ENCODE measurements at places on chromosomes 3 and 15.

DNA sequence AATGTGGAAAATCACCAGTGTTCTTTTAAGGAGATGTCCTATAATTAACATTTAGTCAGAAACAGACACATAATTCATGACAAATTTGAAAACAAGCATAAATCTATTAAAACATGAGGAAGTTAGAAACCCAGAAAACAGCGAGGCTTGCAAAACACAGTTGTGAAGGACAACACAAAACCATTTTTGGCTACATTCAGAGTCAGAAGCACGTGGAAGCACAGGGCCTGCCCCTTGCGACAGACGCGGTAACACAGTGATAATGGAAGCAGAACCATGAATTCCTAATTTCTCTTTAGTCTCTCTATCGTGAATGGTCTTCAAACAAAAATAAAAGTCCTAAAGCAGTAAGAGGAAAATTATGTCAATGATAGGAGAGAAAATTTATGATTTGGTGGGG, 12.2 kb downstream of the NCEH1 start:
- no peak for DNase-seq

GRCh38 chr3:63746211-63746610, 72.9 kb upstream of the C3orf49 start:
- no peak for DNase-seq

DNA sequence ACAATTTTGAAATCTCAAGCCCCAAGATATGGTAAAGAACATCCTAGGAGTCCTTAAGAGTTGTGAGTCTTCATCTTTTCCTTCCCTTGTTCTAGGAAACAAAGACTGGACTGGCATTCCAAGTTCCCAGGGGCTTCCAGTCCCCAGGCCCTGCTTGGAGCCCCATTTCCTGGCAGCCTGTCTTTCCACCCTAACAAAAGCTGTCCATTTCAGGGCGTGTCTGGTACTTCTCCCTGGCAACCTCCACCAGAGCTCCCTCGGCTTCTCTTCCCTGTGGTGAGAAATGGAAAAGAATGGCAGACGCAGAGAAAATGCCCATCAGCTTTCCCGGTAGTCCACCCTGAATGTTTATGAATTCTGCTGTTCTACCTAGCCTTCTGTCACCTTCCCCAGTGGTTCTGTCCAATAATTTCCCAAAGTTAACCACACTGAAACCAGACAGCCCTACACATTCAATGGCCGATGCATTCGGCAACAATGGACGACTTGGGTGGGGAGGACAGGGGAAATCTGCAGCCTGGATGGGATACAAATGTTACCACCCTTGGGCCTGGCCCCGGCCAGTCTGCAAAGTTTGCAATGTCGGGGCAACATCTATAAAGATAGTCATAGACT, 6.8 kb downstream of the RAB6B start:
- DNase-seq: no peak

GRCh38 chr15:92655178-92655995, at the start of gene FAM174B:
TSS of gene FAM174B (minus strand) at chr15:92655775.
- peak; percentile 68 for DNase-seq

DNA sequence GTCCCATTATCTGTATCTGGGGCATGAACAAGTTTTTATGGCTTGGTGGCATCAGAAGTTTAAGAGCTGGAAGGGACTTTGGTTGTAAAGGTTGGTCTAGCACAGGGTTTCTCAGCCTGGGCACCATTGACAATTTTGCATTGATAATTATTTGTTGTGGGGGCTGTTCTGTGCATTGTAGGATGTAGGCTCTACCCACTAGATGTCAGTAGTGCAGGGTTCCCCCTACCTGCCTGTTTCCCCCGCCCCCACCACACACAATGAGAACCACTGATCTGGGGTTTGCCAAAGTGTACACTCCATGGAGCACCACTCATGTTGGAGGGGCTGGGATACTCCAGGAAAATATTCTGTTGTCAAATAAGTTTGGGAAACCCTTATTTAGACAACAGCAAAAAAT, 42.7 kb downstream of the PLCL2 start:
- DNase-seq: no peak

- no peak for DNase-seq
These were observed 276.6 kb downstream of the ZNF621 start for GRCh38 chr3:40801284-40801741.

GRCh38 chr15:76327191-76328105, 9.1 kb upstream of the ISL2 start:
- no peak for DNase-seq

GRCh38 chr3:126883241-126883640, 99.7 kb upstream of the PLXNA1 start:
- DNase-seq: no peak

DNA sequence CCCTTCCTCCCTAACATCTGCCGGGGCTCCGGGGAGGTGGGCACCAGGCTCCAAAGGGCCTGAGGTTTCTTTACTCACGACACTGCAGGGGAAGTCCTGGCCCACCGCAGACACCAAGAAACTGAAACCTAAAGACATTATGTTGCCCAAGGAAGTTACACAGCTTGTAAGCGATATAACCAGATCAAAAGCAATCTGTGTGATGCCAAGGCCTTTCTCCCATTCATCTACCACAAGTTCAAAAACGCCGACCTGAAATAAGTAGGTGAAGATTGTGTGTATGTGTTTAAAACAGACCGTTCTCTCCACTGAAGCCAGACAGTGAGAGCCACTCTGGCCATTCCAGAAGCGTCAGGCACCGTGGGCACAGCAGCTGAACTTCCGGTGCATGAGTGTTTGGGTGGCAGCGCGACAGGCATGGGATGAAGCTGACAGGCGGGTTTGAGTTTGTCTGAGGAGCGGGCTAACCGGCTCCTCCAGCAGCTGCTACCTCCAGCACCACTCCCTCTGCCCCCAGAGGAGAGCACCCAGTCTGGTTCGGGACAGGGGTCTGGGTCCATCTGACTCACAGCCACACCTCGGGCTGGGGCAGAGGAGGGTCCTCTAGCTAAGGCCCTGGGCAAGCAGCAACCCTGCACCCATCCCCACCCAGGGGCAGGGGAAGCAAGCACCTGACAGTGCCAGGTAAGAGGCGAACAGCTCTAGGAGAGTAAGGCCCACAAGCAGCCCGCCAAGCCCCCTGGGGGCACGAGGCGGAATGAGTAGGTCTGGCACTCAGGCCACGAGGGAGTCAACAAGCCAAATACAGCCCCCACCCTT, 1.3 kb downstream of the TNK2 start:
- DNase-seq: no peak

DNA sequence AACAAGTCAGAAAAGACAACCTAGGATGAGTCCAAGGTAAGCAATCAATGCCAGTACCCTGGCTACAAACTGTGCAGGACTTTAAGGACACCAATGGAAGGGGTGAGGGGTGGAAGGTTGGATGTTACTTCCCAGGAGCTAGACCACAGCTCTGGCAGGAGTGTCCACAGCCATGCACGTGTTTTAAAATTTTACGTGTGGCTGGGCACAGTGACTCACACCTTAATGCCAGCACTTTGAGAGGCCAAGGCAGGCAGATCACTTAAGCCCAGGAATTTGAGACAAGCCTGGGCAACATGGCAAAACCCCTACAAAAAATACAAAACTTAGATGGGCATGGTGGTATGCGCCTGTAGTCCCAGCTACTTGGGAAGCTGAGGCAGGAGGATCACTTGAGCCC, 14.7 kb upstream of the HDC start:
- DNase-seq: no peak

- DNase-seq: peak; percentile 62
These were observed 28.3 kb downstream of the MITF start for GRCh38 chr3:69767571-69767970.

GRCh38 chr3:29889215-29889614, 608.3 kb downstream of the RBMS3 start:
- no peak for DNase-seq

DNA sequence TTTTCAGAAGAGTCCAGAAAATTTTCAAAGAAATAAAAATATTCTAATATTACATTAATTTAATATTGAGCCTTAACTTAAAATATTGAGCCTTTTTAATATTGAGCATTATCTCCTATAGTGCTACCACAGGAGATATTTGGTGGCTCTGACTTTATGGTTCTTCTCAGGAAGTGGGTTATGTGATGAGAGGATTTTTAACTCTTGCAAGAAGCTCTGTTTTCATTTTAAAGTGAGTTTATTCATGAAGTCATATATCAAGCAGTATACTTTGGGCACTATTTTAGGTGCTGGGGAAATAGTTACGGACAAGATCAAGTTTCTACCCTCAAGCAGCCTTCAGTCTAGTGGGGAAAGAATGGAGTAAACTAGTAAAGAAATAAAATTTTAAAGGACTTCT, 13.4 kb upstream of the MBNL1 start:
- DNase-seq: no peak

DNA sequence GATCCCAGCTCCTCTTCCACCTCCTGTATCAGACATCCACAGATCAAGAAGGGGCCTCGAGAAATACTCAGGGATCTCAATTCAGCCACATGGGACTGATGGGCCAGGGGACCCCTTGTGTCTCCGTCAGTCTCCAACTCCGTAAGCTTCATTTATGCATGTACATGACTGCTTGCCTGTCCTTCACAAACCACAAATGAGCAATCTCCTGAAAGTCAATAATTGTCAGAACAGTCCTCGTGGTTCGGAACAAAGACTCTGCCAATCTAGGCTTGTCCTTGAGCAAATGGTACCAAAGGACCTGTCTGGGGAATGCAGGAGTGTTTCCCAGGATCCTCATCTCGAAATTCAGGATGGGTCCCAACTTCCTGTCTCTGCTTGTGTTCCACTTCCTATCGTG, 20.8 kb downstream of the SLC12A8 start:
- DNase-seq: no peak

- no peak for DNase-seq
These were observed 3.1 kb upstream of the C3orf33 start for GRCh38 chr3:155809181-155809580.

DNA sequence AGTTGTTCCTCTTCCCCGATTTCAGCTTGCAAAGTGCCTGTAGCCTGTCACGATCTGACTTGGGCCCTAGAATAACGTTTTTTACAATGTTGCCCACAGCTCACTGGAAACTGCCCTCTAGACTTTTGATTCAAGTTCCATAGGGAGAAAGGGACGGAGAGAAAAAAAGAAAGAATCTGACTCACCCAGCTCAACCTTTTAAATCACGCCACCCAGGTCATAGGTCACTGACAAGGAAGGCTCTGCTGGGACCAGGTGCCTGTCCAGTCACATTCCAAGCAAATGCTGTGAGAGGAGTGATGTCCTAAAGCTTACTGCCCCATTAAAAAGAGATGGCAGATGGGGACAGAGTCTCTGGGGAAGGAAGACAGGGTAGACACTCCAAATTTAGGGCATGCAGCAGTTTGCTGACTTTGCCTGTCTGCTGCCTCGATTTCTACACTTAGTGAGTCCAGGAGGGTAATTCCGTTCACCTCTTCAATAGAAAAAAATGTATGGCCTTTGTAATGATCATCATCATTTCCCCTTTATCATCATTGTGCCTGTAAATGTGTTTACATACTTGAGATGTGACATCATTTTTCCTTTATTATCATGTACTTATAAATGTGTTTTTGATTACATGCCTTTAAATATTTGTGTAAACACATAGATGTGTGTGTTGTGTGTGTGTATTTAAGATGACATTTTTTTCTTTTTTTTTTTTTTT, 8.4 kb upstream of the MYO1E start:
- no peak for DNase-seq

- DNase-seq: no peak
These were observed 880.2 kb downstream of the ROBO1 start for GRCh38 chr3:78887547-78888011.

GRCh38 chr3:191136347-191136746, 62.7 kb upstream of the OSTN start:
- DNase-seq: peak; percentile 37

- DNase-seq: no peak
These were observed 52.9 kb downstream of the GASK1A start for GRCh38 chr3:43031889-43032545.

DNA sequence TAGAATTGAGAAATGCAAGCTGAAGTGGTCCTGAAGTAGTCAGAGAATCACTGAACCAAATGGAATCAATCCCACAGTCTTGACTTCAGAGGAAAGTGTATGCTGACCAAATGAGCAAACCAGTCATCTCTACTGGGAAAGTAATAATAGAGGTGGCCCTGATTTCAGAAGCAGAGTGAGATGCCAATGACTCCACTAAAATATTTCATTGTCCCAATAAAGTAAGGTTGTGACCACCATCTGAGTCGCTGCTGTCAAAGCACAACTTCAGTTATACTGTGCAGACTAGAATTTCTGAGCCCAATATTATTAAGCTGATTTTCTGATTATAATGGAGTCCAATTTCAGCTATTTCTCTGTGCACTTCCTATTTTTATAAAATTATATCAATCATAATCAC, 334.4 kb upstream of the THBS1 start:
- no peak for DNase-seq

- no peak for DNase-seq
These were observed 64.8 kb upstream of the ABHD2 start for GRCh38 chr15:89023311-89023961.

DNA sequence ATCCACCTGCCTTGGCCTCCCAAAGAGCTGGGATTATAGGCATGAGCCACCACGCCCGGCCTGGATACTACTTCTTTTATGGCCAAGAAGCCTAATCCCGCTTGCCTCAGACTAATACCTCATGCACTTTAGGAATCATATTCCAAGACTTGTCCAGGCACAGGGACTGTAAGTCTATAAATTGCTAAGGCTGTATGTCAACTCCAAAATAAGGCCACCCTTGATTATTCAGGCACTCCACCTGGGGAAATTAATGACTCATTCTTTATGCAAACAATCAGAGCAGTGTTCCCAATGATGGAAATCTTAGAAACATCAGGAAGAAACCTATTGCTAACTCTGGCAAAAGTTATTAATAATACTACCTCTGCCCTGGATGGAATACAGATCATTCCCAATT, 98.4 kb downstream of the ERC2 start:
- no peak for DNase-seq

GRCh38 chr3:113261063-113261625, 49.8 kb downstream of the BOC start:
- no peak for DNase-seq

- DNase-seq: no peak
These were observed 70.5 kb downstream of the FEM1B start for GRCh38 chr15:68348081-68348480.

DNA sequence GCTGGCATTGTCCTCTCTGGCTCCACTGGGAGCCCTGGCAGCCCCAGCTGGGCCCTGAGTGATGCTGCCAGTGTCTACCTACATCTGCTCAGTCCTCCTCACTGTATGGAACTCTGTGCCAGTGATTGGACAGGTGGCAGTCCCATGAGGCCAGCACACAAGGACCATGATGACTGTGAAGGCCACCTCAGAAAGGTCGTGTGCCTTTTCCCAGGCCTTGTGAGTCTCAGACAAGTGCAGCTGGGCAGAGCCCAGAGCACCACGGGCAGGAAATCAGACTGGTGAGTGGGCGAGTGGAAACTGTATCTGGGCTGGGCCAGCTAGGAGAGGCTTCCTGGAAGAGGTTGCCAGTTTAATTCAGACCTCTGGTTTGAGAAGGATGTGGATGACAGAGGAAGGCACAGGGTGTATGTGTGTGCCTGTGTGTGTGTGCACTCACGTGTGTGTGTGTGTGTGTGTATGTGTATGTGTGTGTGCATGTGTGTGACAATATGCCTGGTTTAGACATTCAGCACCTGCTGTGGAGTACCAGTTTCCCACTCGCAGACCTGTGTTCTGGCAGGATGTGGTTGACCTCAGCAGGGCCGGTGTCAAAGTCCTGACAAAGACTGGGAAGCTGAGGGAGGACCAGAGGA, 7.0 kb downstream of the MAPKAPK3 start:
- DNase-seq: peak; percentile 41
